Activated naive CD8-positive, alpha-beta T cell treated with anti-CD3 and anti-CD28 coated beads for 36 hours (primary cell): ENCODE measurements at places on chromosomes 6 and 20.

GRCh38 chr6:12312736-12313135 is 22.6 kb downstream of the EDN1 start:
- DNase-seq, result no peak

DNA sequence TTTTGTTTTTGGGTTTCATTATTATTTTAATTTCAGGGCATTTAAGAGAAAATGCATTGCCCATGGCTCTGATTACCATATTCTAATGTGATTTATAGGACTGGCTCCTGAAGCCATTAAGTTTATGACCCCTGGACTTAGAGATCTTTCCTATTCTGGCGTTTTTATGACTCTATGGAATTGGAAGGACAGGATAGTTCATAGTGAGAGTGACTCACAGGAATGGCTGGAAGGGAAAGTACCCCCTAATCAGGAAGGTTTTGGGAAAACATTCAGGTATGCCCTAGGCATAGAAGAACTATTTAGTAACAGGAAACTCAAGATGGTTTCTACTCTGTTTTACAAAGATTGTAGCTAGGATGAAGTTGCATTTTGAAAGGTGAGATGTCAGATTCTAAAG is 108.6 kb upstream of the SLC2A12 start:
- no peak for DNase-seq

- no peak for DNase-seq
Measured at GRCh38 chr6:139186242-139186641, 51.4 kb downstream of the HECA start.

DNA sequence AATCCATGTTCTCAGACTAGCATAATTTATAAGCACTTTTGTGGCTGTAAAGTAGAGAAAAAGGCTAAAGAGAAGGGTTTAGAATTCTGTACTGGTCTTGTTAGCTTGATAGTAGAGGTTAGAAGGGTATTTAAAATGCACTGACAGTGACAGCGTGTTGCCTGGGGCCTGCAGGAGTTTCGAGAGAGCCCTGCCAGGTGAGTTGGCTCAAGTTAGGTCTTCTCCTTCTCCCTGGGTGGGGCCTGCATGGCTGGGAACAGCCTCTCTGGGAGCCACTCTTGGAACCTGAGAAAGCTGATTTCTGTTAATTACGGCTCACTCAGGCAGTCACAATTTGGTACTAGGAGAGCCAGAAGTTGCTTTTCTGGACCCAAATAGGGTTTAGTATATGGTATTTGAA is 103.7 kb downstream of the ARID1B start:
- DNase-seq, result no peak

DNA sequence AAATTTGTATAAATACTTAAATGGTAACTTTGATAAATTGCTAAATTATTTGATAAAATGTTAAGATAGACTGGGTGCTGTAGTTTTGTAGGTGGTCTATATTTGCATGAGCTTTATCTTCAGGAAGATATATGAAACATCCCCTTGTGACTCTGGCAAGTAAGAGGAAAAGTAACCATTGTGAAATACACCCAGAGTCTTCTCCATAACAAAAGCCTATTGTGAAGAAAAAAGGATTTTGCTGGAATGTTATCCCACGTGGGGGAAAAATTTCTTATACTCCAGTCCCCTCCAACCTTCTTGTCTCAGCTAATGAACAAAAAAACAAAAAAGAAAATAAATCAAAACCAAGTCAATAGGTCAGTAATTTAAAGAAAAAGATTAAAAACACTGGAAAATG is 600.7 kb downstream of the HDGFL1 start:
- DNase-seq, result no peak

DNA sequence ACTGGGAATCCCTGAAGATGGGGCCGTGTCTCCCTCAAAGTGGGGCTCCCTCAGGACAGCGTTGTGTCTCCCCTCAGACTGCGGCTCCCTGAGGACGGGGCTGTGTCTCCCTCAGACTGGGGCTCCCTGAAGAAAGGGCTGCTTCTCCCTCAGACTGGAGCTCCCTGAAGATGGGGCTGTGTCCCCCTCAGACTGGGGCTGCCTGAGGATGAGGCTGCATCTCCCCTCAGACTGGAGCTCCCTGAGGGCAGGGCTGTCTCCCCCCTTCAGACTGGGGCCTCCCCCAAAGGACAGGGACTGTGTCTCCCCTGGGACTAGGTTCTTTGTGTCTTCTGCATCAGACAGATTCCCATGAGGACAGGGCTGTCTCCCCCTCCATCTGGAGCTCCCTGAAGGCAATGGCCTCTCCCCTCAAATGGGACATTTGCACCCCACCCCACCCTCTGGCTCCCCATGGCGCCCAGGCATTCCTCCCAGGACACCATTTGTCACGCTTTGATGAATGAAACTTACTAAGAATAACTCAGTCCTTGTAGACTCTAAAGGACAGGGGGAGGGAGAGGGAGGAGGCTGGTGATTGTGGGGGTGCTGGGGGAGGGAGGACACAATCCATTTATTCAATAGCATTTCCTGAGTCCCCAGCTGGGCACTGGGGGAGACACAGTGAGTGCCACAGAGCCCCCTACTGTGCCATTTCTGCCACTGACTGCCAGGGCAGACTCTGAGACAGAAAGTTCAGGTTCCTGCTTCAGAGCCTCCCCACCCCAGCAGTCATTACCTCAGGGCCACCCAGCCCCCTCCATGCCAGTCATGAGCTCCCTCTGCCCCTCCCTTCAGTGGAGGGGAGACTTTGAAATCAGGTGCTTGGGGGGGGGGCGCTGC is 122.4 kb downstream of the MRPL14 start:
- no peak for DNase-seq

- DNase-seq, result no peak
Measured at GRCh38 chr6:80133020-80133419, 26.5 kb downstream of the BCKDHB start.

DNA sequence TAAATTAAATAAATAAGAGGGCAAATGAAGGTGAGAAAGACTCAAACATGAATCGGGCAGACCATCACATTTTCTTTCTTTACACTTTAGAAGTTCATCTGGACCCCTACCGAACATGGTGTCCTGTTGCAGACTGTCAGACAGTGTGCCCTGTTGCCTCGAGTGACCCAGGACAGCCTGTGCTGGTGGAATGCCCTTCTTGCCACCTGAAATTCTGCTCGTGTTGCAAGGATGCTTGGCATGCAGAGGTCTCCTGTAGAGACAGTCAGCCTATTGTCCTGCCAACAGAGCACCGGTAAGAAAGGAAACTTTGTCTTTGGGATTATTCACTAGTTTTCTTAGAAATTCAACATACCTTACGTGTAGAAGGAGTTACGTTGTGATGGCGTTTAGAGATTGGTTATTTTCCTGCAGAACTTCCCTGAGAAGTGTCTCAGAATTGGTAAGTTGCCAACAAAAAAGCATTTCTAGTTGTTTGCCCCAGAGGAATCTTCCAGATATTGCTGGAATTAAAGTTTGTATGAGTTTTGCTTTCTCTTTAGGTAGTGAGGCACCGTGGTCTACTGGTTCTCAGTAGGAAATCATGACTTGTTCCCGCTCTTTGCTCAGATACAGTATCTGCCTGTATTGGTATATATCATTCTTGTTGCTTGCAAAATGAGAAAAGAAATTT is 70.1 kb downstream of the RNF144B start:
- no peak for DNase-seq

DNA sequence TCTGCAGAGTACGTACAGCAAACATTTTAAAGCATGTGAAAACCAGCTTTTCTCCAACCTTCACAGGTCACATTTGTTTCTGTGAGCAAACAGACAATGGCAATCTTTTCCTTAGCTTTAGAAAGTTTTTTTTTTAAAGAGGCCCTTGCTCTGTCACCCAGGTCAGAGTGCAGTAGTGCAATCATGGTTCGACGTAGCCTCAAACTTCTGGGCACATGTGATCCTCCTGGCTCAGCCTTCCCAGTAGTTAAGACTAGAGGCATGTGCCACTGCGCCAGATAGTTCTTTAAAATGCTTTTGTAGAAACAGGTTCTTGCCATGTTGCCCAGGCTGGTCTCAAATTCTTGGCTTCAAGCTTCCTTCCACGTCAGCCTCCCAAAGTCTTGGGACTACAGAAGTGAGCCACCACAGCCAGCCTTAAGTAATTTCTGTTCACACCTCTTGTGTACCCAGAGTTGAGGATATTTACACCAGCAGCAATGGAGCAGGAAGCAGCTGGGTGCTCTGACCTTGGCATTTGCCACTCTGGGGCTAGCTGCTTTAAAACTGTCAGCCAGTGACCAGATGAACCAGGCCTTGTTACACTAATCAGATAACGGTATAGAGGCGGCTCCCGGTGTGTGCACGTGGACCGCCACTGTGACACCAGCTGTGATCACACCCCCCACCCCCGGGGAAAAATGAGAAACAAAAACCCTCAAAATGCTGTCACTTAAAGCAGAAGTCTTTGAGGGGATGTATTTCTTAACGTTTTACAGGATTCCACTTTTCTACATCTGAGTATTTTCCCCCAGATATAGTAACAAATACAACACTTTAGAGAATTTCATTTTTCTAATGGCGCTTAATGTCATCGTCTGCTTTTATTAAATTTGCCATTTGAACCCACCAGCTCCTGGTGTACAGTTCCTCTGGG is 71.3 kb downstream of the AKAP12 start:
- DNase-seq, result no peak

DNA sequence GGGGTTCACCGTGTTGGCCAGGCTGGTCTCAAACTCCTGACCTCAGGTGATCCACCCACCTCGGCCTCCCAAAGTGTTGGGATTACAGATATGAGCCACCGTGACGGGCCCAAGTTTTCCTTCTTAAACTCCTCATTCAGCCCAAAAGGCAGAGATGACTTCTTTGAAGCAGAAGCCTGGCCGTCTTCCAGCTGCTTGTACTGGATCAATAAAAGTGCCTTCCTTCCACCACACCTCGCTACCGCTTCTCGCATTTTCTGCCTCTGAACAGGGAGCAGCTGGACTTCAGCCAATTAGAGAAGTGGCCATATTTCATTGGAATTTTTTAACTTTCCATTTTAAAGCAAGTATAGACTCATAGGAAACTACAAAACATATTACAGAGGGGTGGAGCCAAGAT is 241.1 kb downstream of the PREX1 start:
- DNase-seq, result no peak

DNA sequence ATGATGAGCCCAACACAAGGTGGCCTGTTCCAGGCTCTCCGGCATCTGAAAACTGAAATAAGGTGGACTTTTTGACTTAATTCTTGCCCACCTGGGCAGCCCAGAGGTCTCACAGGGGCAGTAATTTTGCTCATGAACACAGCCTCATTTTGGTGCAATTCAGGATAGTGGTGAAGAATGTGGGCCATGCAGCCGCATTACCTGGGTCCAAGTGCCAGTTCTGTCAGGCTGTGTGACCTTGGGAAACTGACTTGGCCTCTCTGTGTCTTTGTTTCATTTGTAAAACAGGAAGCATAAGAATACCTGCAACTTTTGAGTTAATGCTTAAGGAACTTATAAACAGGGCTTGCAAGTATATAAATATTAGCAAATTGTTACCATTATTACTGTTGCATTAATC is 5.6 kb downstream of the PREX1 start:
- no peak for DNase-seq
